Fibroblast of skin of left biceps (primary cell): ENCODE measurements at places on chromosomes 5 and 9.

- no peak for DNase-seq
These were observed 35.1 kb downstream of the CDH10 start for GRCh38 chr5:24609706-24610105.

DNA sequence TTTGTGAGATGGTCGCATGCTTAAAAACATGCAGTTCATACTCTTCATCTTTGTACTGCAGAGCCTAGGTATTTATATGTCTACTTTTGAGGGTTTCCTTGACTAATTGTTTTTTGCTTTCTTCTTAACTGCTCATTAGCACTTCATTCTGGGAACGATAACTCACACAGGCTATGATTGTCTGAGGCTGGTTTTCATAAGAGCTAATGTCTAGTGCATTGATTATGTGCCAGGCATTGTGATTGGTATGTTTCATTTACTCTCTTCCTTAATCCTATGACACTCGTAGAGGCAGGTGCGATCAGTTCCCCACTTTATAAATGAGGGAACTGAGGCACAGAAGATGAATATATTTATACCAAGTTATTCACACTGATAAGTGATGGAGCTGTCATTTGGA, 93.6 kb downstream of the INSYN2B start:
- DNase-seq: no peak

DNA sequence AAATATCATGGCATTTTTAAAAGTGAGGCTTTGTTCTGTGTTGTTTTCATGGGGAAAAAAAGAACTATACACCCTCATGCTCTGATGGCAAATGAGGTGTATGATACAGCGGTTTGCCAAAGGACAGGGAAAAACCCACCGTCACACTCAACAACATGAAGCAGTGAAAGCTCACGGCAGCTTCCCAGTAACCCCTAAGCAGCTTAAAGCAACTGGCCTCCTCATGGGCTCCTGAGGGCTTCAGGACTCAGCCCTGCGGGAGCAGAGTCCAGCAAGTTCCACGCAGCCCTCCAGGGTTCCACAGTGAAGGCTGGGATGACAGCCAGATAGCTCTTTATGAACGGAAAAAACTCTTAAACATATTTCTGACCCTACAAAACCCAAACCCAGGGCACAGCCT, 12.9 kb downstream of the BARHL1 start:
- DNase-seq: no peak

DNA sequence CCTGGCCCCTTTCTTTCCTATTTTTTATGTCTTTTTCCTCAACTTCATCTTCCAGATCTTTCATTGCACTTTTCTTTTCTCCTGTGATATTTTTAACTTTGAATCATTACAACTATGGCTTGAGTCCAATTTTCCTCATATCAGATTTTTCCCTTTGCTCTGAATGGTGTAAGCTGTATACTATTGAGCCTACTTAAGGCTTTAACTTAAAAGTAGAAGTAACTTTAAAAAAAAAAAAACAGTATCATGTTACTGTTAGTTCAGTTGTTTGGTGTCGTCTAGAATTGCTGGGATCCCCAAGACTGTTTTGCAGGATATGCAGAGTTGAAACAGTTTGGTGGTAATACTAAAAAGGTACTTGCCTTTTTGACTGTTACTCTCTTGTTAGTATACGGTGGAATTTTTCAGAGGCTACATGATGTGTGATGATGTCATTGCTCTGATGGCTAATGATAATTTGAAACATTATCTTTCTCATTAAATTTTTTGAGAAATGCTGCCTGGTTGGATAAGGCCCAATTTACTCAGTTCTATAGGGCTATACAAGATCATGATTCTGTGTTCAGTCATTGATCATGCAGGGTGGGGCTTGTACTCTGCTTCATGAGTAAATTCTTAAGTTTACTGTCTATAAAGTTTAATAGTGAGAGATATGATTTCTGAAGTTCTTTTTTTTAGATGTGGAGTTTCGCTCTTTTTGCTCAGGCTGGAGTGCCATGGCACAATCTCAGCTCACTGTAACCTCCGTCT, 8.8 kb downstream of the NAA35 start:
- no peak for DNase-seq

DNA sequence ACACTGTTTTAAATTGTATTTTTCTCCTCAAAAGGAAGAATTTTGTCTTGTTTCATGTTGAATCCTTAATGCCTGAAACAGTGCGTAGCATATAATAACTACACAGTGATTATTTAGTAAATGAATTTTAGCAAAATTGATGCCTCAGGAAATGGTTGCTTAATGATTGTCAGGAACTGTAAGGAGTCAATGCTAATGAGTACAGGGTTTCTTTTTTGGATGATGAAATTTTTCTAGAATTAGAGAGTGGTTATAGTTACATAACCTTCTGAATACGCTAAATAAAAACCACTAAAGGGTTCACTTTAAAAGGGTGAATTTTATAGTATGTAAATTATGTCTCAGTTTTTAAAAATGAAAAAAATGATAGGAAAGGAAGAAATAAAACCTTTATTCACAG, 14.9 kb downstream of the FAM151B start:
- DNase-seq: no peak

DNA sequence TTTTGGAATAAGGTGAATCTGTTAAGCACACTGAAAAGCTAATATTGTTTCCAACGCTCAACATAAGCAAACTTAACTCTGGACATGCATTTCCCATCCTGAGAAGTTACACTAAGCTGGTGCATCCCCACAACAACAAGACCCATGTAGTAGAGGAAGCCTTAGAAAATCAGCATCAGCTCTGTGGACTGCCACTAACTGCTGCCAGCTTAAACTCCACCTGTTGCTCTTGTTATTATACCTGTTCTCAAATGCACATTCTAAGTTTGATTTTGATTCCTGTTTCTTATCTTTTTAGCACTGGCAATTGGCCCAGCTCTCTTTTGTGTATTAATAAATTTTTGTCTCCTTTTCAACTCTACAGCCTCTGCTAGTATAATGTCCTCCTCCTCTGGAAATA, 924.8 kb downstream of the DNAH5 start:
- no peak for DNase-seq

- DNase-seq: no peak
These were observed 4.9 kb downstream of the TRIM52 start for GRCh38 chr5:181255836-181256578.

- no peak for DNase-seq
These were observed 49.5 kb downstream of the NSG2 start for GRCh38 chr5:174094857-174095606.

- no peak for DNase-seq
These were observed 87.1 kb upstream of the CPEB4 start for GRCh38 chr5:173801006-173801405.
